COR-L47 (cell line): ENCODE measurements at places on chromosomes 1 and 21.

DNA sequence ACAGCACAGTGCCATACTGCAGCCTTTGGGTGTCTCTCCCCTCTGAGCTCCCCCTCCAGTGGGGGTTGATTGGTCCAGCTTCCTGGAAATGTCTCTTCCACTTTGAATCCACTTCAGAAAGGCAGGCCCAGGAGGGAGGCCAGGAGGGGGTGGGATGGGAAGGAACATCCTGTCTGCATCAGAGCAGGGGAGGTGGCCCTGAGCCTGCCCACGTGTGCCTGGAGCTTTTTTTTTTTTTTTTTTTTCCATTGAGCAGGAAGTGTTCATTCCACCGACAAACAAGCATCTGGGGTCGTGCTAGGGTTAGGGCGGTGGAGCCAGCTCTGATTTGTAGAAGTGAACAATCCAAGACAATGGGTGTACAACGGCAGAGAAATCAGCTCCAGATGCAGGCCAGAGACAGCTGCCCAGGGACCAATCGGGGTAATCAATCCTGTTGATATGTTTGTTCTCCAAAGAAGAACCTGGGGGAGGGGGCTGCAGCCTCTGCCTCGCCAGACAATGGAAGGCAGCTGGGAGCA is 93.3 kb downstream of the SSBP3 start:
- DNase-seq: peak; percentile 56

DNA sequence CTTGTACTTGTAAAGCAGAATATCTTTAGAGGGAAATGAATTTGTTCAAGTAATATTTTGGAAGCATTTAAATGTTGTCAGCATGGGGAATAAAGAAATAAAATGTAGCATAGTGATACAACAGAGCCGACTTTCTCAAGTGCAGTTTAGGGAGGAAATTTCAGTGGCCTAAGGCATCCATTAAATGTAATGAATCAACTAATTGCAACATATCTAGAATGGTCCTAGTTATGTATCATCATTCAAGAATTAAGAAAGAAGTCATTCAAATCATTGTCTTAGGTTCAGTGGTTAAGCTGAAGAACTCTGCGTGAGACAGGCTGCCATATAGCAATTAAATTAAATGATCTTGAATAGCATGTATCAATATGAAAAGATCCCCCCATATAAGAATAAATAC is 360.7 kb downstream of the TBX15 start:
- DNase-seq: no peak

- DNase-seq: no peak
Measured at GRCh38 chr1:91601554-91602376, 101.1 kb downstream of the CDC7 start.

GRCh38 chr1:24765308-24765988 is 20.2 kb downstream of the CLIC4 start:
- no peak for DNase-seq

GRCh38 chr1:185790194-185790735 is 56.1 kb downstream of the HMCN1 start:
- no peak for DNase-seq

DNA sequence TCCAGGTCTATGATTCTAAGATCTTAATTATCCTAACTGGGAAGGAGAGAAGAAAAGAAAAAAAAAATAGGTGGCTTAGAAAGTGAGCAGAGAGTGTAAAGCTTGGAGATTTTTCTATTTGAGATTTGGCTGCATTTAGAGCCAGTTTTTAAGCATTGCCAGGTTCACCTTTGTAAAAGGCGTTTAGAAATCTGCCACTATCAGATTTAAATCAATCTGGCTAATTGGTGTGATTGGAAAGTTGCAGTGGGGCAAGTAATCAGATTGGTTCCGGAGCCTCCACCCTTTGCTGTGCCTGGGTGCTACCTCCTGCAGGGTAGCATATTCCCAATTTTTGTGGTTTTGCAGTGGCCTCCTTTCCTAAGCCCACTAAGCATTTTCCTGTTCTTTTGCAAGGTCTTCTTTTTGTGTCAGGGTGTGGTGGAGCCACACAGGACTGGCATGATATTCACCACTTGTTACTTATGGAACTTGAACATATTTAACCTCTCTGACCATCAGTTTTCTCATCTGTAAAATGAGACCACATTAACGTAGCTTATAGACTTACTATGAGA is 48.5 kb upstream of the PPP2R5A start:
- no peak for DNase-seq
